ENCODE measurements at places on chromosomes 1 and 21.

DNA sequence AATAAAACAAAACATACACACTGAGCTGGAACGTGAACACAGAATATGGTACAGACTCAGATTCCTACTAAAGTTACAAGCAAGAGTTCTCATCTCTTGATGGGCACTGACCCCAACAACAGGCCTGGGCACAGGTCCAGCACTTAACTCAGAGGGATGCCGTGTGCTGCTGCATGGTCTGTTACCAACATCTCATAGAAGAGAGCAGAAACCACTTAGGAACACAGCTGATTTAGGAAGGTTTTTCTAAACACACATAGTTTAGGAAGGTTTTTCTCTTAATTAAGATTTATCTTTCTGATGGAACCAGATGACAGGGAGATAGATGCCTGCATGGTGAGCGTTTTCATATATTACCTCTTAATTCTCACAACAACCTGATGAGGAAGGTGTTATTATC is 1.5 kb downstream of the GCLM start:
- no peak for DNase-seq

- no peak for DNase-seq
Observed at GRCh38 chr1:68166348-68166747, 66.0 kb downstream of the WLS start.

DNA sequence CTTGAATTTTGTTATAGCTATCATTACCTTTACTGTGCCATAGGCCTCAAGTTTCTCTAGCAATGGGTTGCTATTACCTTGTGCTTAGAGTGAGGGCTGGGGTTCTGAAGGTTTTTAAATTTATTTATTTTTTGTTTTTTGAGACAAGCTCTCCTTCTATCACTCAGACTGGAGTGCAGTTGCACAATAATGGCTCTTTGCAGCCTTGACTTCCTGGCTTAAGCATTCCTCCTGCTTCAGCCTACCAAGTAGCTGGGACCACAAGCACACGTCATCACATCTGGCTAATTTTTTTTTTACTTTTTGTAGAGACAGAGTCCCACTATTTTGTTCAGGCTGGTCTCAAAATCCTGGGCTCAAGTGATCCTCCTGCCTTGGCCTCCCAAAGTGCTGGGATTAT is 41.5 kb downstream of the SNX27 start:
- no peak for DNase-seq

- no peak for DNase-seq
Observed at GRCh38 chr21:37615962-37616361, 249.4 kb downstream of the DYRK1A start.

DNA sequence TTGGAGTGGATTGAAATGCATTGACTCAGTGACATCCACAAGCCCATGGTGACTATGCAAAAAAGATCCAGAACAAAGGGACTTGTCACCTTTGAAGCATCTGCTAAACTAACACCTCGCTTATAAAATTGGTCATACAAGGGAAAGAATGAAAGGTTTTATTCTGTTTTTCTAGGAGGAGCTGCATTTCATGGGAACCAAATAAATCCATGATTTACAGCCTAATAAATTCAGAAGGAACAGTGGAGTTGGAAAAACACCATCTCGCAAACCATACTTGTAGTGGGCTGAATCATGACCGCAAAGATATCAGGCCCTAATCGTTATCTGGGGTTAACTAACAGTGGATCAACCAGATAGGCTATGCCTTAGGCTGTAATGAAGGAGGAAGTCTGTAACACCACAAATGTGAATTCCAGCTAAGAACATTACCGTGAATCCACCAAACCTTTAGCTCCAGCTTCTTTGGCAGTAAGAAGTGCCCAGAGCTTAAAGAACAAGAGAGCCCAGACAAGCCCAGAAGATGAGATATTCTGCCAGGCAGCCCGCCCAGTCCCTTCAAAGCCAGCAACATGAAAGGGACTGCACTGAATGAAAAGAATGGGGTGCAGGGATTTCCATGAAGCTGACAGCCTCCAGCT is 27.4 kb downstream of the RSPH1 start:
- DNase-seq: no peak

Measured in ELF-1 (cell line).